A549 treated with Mapracorat at 1 μM for 4 hours (cell line): ENCODE measurements at places on chromosomes 12 and 14. TPM values are rescaled to one million over a fixed set of nuclear protein-coding genes. Genes with fewer than 3 reads are reported as not detected.

SIX4 gene
- total RNA-seq = 1.2 to 3.6 TPM (median 2.5 TPM) in 5 replicates

RILPL1 gene
- 10.1 to 14.6 TPM (median 11.1 TPM) in 5 replicates for total RNA-seq

FAM222A gene
- total RNA-seq = 3.4 to 6.0 TPM (median 4.7 TPM) in 5 replicates

P3H3 gene
- 19.8 to 29.8 TPM (median 28.7 TPM) in 5 replicates for total RNA-seq

MYF6 gene
- not detected in 5 replicates for total RNA-seq

CRIP1 gene
- 1,786 to 1,947 TPM (median 1,895 TPM) in 5 replicates for total RNA-seq

PITPNM2 gene
- 12.1 to 22.3 TPM (median 18.8 TPM) in 5 replicates for total RNA-seq

CEBPE gene
- total RNA-seq = not detected in 5 replicates

PTPRO gene
- total RNA-seq = 0.05 to 0.20 TPM (median 0.12 TPM) in 3 of 5 replicates, not detected in the others

NEUROD4 gene
- total RNA-seq = not detected in 5 replicates

TMEM52B gene
- 0.09 to 0.33 TPM (median 0.29 TPM) in 3 of 5 replicates, not detected in the others for total RNA-seq

PELI2 gene
- total RNA-seq = 0.78 to 1.5 TPM (median 1.2 TPM) in 5 replicates

RBP5 gene
- total RNA-seq = 0.52 TPM in 1 of 5 replicates, not detected in the others

LIN7A gene
- 0.13 to 0.55 TPM (median 0.39 TPM) in 5 replicates for total RNA-seq

KERA gene
- not detected in 5 replicates for total RNA-seq

SLC10A1 gene
- total RNA-seq = not detected in 5 replicates

INHBC gene
- total RNA-seq = not detected in 5 replicates

GALNT8 gene
- not detected in 5 replicates for total RNA-seq

MEG3 gene
- total RNA-seq = 39.9 to 63.4 TPM (median 53.8 TPM) in 5 replicates

TEAD4 gene
- total RNA-seq = 39.4 to 51.3 TPM (median 47.9 TPM) in 5 replicates

VWF gene
- 0.15 to 0.34 TPM (median 0.18 TPM) in 5 replicates for total RNA-seq

RTL1 gene
- 0.15 to 0.33 TPM (median 0.24 TPM) in 5 replicates for total RNA-seq

GPR132 gene
- 0.40 to 0.70 TPM (median 0.56 TPM) in 5 replicates for total RNA-seq

TAS2R8 gene
- total RNA-seq = not detected in 5 replicates

PRDM4 gene
- total RNA-seq = 18.3 to 20.8 TPM (median 18.6 TPM) in 5 replicates

KRT3 gene
- total RNA-seq = 0.06 to 0.11 TPM in 2 of 5 replicates, not detected in the others

LHX5 gene
- total RNA-seq = not detected in 5 replicates

RASAL1 gene
- total RNA-seq = 0.32 to 0.56 TPM (median 0.46 TPM) in 5 replicates

RAD9B gene
- 0.13 to 0.55 TPM (median 0.22 TPM) in 5 replicates for total RNA-seq

PTCSC3 gene
- not detected in 5 replicates for total RNA-seq

KLRK1 gene
- total RNA-seq = 0.07 TPM in 1 of 5 replicates, not detected in the others

NFKBIA gene
- total RNA-seq = 171 to 225 TPM (median 212 TPM) in 5 replicates

OR4E2 gene
- not detected in 5 replicates for total RNA-seq

PAWR gene
- 24.2 to 69.8 TPM (median 52.7 TPM) in 5 replicates for total RNA-seq

CPNE8 gene
- 8.8 to 10.8 TPM (median 9.9 TPM) in 5 replicates for total RNA-seq

PPP4R4 gene
- total RNA-seq = 0.21 to 0.60 TPM (median 0.42 TPM) in 5 replicates

SOX5 gene
- total RNA-seq = not detected in 5 replicates

SYCP3 gene
- not detected in 5 replicates for total RNA-seq

PPP1R36 gene
- total RNA-seq = 0.20 to 0.45 TPM (median 0.30 TPM) in 5 replicates

ABHD12B gene
- not detected in 5 replicates for total RNA-seq

SERPINA9 gene
- not detected in 5 replicates for total RNA-seq

MUCL1 gene
- not detected in 5 replicates for total RNA-seq

FGF23 gene
- not detected in 5 replicates for total RNA-seq

ABCD2 gene
- total RNA-seq = not detected in 5 replicates

SRGAP1 gene
- 9.2 to 11.1 TPM (median 10.7 TPM) in 5 replicates for total RNA-seq
